ENCODE measurements at places on chromosomes 16 and 17.

- peak; percentile 10 for DNase-seq
Observed at GRCh38 chr16:1182950-1183907, 30.3 kb downstream of the CACNA1H start.

DNA sequence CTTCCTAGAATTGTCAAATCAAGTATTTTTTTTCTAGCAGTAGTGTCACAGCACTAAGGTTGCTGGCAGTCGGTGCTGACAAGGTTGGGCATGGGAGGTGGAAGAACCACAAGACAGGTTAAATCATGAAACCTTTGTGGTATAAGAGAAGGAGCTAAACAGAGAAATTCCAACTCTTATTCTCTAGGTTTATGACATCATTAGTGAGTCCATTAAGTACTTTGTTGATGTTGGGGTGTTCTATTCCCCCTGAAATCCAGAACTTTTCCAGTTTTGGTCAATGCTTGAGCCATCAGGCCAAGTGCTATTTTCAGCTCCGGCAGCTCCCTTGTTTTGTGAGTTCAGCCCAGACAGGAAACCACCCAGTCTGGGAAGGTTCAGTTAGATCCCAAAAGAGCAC lies 206.0 kb upstream of the SOX9 start:
- DNase-seq, result no peak

- DNase-seq, result no peak
Observed at GRCh38 chr16:3098459-3099394, at the start of gene ZSCAN10. TSS of gene ZSCAN10 (minus strand) at chr16:3099294. CDS start at chr16:3092937, 6,357 bp downstream.

GRCh38 chr17:76562734-76563148 lies 22.9 kb downstream of the PRCD start:
- DNase-seq, result peak; percentile 72

- no peak for DNase-seq
Observed at GRCh38 chr17:62648956-62649294, 21.5 kb downstream of the MRC2 start.

DNA sequence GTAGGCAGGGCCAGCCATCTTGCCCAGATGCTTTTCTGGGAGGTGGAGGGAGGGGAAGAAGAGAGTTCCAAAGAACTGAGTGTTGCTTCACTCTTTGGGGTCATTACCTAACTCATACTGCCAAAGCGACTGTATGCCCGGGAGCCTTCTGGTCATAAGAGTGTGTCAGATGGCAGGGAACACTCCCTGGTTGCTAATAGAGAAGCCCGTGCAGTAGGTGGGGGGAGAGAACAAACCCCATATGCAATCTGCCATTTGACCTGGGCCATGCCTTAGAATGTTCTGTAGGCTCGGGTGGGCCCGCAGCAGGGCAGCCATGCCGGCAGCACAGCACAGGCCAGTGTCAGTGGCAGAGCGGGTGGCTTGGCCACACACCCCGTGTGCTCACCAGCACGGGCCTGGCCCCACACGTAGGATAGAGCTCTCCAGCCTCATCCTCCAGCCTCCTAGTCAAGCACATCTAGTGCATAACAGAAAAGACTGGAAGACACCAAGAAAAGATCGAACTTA lies 120.5 kb downstream of the SOCS1 start:
- DNase-seq, result no peak

DNA sequence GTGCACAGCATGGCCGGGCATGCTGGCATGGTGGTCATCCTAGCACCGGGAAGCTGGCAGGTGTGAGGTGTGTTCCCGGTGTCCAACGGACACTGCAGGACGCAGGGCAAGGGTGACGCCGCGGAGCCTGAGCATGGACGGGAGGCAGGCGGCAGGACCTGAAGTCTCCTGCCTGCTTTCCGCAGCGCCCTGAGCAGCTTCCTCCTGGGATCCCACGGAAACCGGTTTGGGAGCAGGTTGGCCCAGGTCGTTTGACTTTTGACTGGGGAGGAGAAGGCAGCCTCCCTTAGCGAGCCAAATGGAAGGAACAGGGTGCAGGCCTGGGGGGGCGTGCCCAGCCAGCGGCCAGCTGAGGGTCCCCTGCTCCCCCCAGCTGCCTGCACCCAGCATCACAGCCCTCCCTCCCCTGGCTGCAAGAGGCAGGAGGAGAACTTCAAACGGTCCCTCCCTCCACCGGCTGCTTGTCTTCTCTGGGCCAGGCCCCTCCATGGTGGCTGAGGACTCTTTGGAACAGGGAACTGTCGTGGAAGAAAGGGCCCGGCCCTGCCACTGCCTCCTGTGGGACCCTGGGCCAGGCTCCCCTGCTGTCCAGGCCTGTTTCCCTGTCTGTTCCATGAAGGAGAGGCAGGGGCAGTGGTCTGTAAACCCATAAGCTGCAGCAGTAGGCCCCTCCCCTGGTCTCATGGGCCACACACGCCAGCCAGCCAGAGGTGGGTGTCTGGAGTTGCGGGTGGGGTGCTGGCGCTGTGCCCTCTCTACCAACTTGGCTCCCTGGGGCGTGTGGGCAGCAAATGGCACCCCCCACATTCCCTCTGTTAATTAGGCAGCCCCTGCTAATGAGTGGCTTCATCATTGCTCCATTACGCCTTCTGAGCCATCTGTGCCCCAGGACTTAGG lies 7.8 kb upstream of the ADGRG1 start:
- no peak for DNase-seq

GRCh38 chr16:72473631-72474030 lies 301.7 kb upstream of the PMFBP1 start:
- DNase-seq, result no peak

GRCh38 chr16:60852635-60853034 lies 1183.6 kb downstream of the CDH8 start:
- no peak for DNase-seq

DNA sequence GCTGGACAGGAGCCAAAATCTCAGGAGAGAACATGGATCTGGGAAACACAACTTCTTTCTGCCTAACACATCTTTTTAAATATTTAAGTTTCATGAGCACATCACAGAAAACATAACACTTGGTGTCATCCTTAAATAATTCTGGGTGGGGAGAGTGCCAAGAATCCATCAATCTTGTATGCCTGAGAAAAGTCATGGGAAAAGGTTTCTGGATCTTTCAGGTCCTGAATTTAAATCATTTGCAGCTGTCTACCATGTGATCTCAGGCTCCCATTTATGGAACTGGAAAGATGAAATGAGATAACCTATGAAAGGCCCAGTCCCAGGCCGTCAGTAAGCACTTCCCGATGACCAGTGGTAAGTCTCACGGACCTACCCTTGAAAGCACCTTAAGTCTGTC lies 15.1 kb downstream of the CDH11 start:
- DNase-seq, result no peak

GRCh38 chr17:34673995-34674890 lies 94.9 kb downstream of the TMEM132E start:
- no peak for DNase-seq

GRCh38 chr17:44338702-44339101 lies 6.4 kb upstream of the GRN start:
- no peak for DNase-seq

Data from AG04450 (cell line).